ENCODE measurements at places on chromosomes 6 and 20.
A peak's percentile ranks its signal among the peaks of the same experiment; 100 is the strongest.

- no peak for DNase-seq
These were observed 34.1 kb downstream of the TGM2 start for GRCh38 chr20:38130687-38131587.

GRCh38 chr6:168374541-168375071 is 55.0 kb upstream of the DACT2 start:
- DNase-seq, result no peak

DNA sequence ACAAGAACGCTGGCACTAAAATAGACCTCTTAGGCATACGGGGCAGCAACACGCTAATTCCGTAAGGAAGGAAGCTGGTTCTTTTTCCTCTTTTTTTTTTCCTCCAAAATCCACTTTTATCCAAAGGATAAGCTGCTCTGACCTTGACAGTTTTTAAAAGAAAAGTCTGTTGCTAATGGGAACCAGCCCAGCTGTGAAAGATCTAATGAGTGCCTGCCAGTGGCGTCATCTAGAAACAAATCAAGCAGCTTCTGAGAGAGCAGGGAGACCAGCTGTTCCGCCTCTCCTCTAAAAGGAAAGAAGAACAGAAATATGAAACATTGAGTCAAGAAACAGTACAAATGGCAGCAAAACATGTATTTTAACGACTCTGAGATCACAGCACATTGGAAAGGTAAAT is 78.6 kb downstream of the FAXC start:
- DNase-seq, result no peak

GRCh38 chr6:34235307-34236130 is 1.2 kb upstream of the HMGA1 start:
- no peak for DNase-seq

DNA sequence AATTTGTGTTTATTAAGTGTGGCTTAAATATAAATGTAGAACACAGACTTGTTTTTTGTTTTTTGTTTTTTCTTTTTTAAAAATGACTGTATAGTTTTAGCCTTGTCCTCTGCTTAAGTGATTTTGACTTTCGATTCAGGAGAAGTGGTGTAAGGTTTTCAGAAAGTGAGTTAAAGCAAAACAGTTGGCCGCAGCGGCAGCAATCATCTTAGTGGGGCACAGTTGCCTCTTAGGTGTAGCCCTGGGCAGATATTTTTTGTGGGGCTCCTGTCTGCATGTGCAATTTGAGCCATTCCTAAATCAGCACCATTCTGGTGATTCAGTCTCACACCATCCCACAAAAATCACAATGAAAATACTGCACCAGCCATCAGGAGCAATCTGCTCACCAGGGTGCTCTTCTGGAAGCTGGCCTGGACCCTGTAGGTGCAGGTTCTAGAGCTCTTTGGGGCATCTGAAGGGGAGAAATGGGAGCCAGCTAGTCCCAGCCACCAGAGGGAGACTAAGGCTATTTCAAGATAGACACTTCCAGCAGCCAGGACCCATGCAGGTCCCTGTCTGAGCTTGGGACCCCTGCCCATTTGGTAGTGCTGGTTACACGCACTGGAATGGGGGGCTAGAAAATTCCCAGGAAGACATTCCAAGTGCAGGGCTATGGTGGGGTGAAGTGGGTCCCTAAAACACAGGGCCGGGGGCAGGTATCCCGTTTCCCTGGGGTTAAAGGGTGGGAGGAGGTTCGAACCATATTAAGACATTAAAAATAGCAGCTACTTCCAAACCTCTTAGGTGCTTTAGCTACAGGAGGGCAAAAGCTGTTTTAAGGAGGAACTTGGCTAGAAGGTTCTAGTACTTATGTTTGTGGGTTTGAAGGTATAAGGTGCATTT is 156.6 kb downstream of the NFATC2 start:
- no peak for DNase-seq

- DNase-seq, result no peak
These were observed 37.9 kb downstream of the RBM38 start for GRCh38 chr20:57429159-57429496.

DNA sequence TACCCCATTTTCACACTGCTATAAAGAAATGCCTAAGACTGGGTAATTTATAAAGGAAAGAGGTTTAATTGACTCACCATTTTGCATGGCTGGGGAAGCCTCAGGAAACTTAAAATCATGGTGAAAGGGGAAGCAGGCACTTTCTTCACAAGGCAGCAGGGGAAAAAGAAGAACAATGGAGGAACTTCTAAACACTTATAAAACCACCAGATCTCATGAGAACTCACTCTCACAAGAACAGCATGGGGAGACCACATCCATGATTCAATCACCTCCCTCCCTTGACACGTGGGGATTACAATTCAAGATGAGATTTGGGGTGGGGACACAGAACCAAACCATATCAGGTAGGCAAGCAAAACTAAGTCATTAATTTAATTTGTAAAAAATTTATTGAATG is 343.2 kb downstream of the FRK start:
- DNase-seq, result no peak

- DNase-seq, result no peak
These were observed 517.5 kb downstream of the CDKAL1 start for GRCh38 chr6:21051777-21052176.

- DNase-seq, result no peak
These were observed 5.2 kb downstream of the MRPS10 start for GRCh38 chr6:42212442-42212841.

- DNase-seq, result peak; percentile 12
These were observed 40.3 kb upstream of the BLCAP start for GRCh38 chr20:37567671-37568588.

GRCh38 chr6:149373511-149373910 is 26.6 kb upstream of the SUMO4 start:
- no peak for DNase-seq

- DNase-seq, result peak; percentile 64
These were observed at the start of gene FAXC for GRCh38 chr6:99349171-99350141. Gene FAXC (minus strand): TSS chr6:99349674. CDS start chr6:99349372, 302 bp downstream.

GRCh38 chr20:38769376-38770295 is 21.4 kb downstream of the ACTR5 start:
- DNase-seq, result no peak

DNA sequence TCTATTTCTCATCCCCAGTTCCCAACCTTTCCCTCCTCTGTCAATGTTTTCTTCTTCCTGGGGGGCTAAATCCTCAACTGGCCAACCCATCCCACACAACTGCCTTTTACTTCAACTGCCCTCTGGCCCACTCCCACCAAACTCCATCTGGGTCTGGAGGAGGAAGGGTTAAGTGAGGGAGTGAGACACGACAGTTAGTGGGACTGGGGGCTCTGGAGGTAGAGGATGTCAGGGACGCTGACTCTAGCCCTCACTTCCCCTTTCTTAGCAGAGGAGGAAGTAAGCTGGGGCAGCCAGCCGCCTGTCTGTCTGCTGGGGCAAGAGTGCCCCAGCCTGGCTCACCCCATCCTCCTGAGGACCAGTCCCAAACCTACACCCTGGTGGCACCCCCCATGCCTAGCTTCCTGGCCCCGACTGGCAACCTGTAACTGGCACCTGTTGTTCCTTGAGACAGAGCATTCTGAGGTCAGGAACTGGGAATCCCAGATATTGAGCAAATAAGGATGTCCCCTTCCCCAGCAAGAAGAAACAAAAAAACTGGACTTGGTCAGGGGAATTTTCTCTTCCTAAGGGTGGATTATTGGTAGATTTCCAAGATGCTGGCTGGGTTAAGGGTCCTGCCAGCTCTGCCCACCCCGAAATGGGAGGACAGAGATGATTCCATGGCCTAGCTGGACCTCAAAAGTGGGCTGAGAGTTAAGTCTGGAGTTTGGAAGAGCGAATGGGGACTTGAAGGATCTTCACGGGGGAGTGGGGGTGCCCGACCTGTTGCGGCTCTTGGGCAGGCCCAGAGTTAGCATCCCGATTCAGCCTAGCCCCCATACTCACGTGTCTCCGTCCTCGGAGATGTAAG is 971 bp downstream of the NFKBIE start:
- no peak for DNase-seq

DNA sequence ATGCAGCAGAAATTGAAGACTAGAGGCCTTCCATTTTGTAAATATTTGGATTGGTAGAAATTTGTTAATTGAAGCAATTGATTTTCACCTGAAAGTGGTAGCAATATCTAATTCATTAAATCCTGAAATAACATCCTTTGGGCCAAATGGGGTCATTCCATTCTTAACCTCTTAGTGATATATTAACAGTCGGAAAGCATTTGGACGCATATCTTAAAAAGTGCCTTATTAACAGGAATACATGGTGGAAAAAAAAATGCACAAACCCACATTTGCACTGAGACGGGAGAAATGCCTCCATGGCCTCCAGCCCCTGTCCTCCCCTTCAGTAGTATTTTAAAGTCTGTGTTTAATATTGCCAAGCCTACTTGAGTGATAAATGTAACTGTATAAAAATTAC is 205.5 kb downstream of the TFAP2B start:
- no peak for DNase-seq

DNA sequence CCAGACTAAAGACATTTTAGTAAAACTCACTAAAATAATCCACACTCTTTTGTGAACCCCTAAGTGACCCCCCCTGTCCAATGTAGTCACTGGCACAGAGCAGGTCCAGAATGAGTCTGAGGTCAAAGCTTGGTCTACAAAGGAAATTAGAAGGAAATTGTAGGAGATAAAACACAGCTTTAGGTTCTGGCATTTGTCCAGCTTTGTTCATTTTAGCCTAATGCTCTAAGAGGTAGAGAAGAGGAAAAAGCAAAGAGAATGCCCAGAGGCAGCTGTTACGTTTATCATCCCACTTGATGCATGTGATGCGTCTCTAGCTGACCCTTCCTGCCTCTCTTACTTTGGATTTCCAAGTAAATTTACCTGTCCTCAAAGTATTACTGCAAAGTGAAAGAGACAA is 62.5 kb downstream of the CNKSR3 start:
- peak; percentile 54 for DNase-seq

DNA sequence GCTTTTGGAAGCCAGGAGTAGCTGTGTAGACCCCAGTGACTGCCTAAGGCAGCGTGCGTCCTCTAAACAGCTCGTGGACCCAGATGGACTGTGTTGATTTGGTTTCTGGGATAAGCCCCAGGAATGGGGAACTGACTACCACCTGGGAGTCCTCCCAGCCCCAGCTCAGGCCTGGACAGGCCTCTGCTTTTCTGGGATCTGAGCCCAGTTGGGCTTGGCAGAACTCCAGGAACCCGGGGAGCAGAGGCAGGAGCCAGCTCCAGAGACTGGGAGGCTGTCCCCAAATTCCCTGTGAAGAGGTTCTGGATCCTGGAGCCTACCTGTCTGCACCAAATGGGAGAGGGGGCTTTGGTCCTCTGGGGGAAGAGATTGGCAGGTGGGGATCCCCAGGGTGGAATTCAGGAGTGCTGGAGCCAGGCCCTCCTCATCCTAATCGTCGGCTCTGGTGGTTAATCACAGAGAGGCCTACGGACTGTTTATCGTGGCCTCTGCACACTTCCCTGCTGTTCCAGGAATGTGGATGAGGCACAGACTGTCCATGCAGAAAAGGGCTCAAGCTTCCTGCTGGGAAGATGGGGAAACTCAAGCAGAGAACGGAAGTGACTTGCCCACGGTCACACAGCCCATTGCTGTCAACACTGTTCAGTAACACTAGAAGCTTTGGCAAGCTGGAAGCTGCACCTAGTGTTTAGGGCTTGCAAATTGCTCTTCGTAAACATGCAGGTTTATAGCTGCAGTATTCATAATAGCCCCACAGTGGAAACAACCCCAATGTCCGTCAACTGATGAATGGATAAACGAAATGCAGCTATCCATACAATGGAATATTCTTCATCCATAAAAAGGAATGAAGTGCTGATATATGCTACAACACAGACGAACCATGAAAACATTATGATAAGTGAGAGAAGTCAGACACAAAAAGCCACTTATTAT is 100.6 kb downstream of the KCNB1 start:
- DNase-seq, result peak; percentile 13

GRCh38 chr6:127420556-127420955 is 38.6 kb downstream of the KIAA0408 start:
- DNase-seq, result no peak

DNA sequence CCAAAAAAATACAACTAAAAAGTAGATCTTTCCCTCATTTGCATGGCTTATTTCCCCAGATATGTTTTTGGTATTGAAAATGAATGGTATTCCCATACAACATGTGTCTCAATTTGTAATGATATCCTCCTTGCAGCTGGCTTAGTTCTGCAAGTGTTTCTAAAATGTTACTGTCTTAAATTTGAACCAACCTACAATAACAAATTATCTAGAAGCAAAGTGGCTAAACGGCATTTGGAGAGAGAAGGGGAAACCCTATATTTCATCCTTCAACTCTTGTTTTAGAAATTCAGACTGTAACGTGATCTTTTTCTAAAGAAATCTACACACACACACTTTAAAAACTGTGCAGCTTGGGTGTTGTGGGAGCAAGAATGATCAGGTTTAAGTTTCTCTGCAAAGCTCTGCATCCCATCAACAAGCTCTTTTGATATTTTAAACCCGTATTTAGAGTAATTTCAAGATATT is 153.0 kb downstream of the SOBP start:
- no peak for DNase-seq

GRCh38 chr6:33638556-33638955 is 17.4 kb downstream of the ITPR3 start:
- no peak for DNase-seq

GRCh38 chr20:347317-347639 is 367 bp downstream of the NRSN2 start:
- no peak for DNase-seq

GRCh38 chr6:129890701-129891100 is 29.6 kb upstream of the TMEM244 start:
- DNase-seq, result no peak

DNA sequence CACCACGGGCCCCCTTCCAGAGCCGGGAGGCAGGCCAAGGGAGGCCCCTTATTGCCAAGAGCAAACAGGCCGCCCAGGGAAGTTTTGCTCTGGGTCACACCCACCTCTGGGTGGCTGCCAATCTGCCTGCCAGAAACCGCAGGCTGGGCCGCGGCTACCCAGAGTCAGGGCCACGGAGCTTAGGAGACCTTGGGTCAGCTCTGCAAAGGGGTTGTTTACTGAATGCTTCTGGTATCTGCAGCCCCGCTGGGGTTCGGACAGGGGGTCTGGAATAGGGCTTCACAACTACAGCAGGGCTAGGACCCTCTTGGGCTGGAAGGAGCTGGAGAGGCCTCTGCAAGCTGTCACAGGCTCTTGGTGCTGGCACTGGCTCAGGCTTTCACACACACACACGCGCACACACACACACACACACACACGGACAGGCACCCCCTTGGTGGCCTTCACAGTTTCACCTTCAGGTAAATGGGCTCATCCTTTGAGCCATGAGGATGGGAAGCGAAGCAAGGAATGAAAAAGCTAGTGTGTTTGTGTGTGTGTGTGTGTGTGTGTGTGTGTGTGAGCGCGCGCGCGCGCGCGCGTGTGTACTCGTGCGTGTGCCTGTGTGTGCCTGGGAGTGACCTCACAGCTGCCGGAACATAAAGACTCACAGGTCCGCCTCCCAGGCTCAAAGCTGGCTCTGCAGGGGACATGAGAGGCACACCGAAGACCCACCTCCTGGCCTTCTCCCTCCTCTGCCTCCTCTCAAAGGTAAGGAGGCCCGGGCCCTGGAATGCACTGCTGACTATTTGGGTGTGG is at the start of gene CCN5:
Gene CCN5, plus strand, starts transcription at position 669 of the 798 bp plus-strand sequence. Its CDS starts 22 bp downstream, at position 691.
- peak; percentile 61 for DNase-seq

- DNase-seq, result no peak
These were observed 263.0 kb upstream of the PLCB4 start for GRCh38 chr20:8805737-8806442.

- DNase-seq, result no peak
These were observed 112.6 kb upstream of the SPTLC3 start for GRCh38 chr20:12896180-12896579.

GRCh38 chr6:56222499-56222898 is 24.9 kb downstream of the COL21A1 start:
- DNase-seq, result no peak

GRCh38 chr20:22805219-22805618 is 220.8 kb upstream of the FOXA2 start:
- no peak for DNase-seq

Data from NCI-H2029 (cell line).